Fibroblast of upper back skin (primary cell): ENCODE measurements at places on chromosomes 2 and 18.
A peak's percentile ranks its signal among the peaks of the same experiment; 100 is the strongest.

- no peak for DNase-seq
Observed at GRCh38 chr2:230678451-230678850, 34.2 kb upstream of the CAB39 start.

DNA sequence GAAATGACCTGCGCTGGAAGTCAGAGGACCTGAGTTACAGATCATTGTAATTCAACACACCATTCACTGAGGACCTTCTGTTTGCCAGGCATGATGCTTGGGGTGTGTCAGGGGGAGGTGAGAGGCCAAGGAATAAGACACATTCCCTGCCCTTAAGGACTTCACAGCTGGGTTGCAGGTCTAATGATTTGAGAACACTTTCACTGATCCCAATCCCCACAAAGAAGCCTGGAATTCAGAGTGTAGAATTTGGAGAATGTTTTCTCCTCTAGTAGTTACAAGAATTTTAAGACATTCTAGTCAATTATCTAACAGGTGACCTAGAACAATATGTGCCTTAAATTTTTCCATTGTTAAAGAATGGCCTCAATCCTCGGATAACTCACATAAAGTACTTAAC, 322.4 kb downstream of the TNS1 start:
- DNase-seq, result no peak

DNA sequence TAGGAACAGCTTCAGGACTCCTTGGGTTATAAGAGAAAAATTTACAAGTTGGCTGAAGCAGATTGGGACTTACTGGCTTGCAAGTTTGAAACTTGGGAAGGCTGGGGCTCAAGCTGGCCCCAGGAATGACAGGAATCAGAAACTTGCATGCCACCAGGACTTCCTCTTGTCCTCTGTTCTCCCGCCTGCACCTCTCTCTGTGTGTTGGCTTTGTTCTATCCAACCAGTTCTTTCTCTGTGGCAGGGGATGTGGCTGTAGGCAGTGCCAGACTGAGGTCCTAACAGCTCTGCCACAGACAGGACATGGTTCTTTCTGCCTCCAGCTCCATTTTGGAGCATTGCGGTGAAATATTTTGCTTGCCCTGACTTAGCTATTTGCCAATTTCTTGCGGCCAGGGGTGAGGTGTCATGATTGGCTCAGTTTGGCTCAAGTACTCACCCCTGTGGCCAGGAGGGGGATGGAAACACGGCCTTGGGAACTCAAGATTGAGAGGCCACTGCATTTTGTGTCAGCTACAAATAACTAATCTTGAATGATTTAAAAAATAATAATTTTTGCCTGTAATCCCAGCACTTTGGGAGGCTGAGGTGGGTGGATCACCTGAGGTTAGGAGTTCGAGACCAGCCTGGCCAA, 48.9 kb downstream of the MEP1B start:
- no peak for DNase-seq

GRCh38 chr2:103921161-103921560, 932.8 kb upstream of the POU3F3 start:
- DNase-seq, result no peak

DNA sequence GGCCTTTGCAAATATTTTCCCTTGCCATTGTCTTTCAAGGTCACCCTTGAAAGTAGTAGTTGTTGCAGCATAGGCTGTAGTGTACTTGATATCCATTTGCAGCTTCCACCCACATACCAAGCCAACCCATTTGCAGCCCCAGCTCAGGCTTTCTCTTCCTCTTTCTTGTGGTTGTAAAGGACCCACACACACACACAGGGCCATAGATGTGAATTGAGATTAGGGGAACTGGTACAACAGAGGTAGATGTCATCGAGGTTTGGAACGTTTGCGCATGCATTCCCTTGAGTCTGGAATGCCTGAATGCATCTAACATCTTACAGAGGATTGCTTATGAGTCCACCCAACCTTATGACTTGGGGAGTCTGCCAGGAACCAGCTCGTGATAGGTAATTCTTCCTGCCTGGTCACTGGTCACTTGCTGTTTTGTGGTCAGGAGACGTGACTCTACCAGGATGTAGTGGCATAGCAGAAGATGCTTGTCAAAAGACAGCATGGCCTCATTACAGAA, 91.9 kb downstream of the MRPS9 start:
- no peak for DNase-seq

DNA sequence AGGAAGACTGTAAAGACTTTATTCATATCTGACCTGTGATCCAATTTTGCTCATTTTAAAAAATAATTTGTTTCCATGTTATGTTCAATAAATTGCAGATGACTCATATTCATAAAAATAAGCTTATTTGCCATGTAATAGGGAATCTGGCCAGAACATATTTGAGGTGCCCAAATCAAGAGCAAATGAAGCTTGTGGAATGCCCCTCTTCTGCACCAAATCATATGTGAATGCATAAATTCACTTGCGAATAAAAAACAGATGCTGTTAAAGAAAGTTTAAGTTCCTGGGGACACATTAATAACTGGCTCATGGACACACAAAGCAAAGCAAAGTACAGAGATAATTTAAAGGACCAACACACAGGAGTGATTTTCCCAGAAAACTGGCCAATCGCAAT, 279.0 kb upstream of the CDH2 start:
- peak; percentile 11 for DNase-seq
